ENCODE measurements at places on chromosomes 11 and 22. TPM values are rescaled to one million over a fixed set of nuclear protein-coding genes. Genes with fewer than 3 reads are reported as not detected.

Gene SLC6A5
- not detected for total RNA-seq

Gene RFPL2
- not detected for total RNA-seq

- no peak for DNase-seq
These were observed 5.5 kb upstream of the NNMT start for GRCh38 chr11:114290503-114291235.

GRCh38 chr22:30982512-30982911, 13.4 kb downstream of the TUG1 start:
- DNase-seq, result no peak

- DNase-seq, result no peak
These were observed 113.1 kb upstream of the B3GAT1 start for GRCh38 chr11:134524896-134525845.

Gene RTCB
- total RNA-seq, result 105 TPM

GRCh38 chr11:78926633-78927338, 352.1 kb upstream of the NARS2 start:
- no peak for DNase-seq

GRCh38 chr11:57668434-57668782, 494 bp downstream of the ZDHHC5 start:
- no peak for DNase-seq

GRCh38 chr11:19735157-19735908, 22.7 kb downstream of the NAV2 start:
- no peak for DNase-seq

- peak; percentile 64 for DNase-seq
These were observed 177.5 kb upstream of the TMEM45B start for GRCh38 chr11:129637983-129638776.

Gene KLHL22
- 16.9 TPM for total RNA-seq

DNA sequence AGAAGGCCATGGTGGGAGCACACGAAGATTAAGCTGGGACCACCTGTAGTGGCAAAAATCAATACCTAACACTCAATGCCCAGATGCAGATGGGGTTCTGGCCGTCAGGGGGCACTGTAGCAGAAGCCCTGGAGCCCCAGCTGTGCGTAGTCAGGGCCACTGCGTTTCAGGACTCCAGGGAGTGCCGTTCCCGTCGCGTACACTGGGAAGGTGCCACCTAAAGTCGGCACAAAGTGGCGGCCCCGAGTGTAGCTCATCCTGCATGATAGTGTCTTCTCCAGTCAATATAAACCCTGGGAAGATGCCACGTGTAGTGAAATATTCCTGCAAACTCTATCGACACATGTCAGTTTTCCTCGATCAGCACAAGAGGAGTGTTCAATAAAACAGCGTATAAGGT, 123.8 kb upstream of the NTM start:
- no peak for DNase-seq

GRCh38 chr22:46801826-46802607, 39.6 kb downstream of the TBC1D22A start:
- peak; percentile 54 for DNase-seq

DNA sequence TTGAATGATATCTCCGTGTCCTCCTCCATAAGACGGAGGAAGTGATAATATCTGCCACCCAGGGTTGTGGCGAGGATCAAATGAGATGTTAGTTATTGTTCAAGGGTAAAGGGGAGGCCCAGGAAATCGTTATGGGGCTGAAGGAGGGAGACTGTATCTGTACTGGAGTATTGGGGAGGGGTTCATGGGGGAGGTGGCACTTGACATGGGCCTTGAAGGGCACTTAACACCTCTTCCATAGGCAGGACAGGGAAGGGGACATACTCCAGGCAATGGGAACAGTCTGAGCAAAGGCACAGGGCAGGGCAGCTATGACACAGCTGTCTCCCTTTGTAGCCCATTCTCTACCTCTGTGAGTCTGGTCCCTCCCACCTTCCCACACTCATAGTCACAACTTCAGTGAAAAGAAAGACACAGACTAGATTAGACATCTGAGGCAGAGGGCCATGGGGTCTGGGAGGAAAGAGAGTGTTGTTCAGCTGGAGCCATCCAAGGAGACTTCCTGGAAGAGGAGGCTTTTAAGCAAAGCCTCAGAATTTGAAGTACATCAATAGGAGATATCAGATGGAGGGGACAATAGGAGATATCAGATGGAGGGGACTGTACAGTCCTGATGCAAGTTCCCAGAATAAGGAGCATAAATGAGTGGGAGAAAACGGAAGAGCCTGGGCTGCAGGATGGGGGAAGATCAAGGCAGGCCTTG, 15.8 kb upstream of the DGKZ start:
- DNase-seq, result peak; percentile 77

Gene NPAT
- total RNA-seq, result 29.3 TPM

Gene FADS1
- total RNA-seq, result 94.7 TPM

Gene SCN4B
- 0.07 TPM for total RNA-seq

- DNase-seq, result no peak
These were observed 35.1 kb upstream of the RAB1B start for GRCh38 chr11:66233301-66233700.

DNA sequence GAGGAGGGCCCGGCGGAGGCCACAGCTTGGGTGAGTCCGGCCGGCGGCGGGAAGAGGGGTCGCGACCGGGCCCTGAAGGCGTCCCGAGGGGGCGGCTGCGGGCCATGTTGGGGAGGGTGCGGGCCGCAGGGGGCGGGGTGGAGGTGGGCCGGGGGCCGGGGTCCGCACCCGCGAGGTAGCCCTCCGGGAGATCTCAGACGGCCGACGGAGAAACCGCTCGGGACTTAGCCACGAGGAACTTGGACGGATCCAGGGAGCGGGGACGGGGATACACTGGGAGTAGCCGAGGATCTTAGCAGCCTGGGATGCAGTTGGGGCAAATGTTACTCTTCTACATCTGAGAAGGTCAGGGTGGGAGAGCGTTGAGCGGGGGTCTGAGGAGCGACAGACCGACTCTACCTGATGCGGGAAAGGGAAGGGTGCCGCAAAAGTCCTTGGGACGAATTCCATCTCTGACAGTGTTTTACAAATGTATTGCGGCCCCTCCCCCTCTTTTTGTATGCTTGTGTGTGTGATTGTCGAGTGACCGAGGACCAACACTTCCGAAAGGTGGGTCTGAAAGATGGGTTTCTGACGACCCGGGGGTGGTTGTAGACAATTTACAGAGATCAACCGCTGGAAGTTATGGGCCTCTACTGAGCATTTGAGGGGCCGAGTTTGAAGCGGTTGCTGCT, 658 bp downstream of the STIP1 start:
- peak; percentile 85 for DNase-seq

Gene ST14
- total RNA-seq, result 0.14 TPM

- DNase-seq, result peak; percentile 72
These were observed 804 bp downstream of the KCNK4 start for GRCh38 chr11:64291752-64292459.

- DNase-seq, result no peak
These were observed 46.1 kb downstream of the ARFGAP2 start for GRCh38 chr11:47130543-47130942.

Gene FADD
- 44.4 TPM for total RNA-seq

GRCh38 chr11:28616160-28616965, 508.2 kb downstream of the METTL15 start:
- no peak for DNase-seq

Gene SLC43A3
- 255 TPM for total RNA-seq

Gene CASP1
- 18.7 TPM for total RNA-seq

DNA sequence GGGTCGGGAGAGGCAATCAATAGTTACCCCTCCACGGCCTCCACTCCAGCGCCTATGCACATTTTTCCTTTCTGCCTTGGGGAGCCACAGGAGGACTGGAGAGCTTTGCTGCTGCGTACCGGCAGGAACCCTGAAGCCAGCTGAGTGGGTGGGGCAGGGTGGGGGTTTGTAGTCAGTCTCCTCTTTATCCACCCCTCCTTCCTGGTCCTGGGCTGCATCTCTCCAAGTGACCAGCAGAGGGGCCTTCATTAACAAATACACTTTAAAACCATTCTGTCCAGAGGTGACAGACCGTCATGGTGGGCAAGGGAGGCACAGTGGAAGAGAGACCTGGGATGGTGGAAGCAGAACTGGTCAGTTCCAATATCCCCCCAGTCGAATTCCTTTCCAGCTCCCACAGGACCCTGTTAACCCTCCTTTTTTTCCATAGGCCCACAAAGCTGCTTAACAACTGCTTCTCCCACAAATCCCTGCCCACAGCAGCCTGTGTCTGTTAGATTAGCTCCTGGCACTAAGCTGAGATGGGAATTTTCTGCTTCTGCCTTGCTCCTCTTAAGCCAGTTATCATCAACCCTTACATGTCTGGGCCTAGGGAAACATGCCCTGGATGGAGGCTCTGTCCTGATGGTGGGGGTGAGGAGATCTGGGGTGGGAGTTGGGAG, 3.9 kb upstream of the ABCG4 start:
- peak; percentile 74 for DNase-seq

Gene GRAP2
- 34.4 TPM for total RNA-seq

DNA sequence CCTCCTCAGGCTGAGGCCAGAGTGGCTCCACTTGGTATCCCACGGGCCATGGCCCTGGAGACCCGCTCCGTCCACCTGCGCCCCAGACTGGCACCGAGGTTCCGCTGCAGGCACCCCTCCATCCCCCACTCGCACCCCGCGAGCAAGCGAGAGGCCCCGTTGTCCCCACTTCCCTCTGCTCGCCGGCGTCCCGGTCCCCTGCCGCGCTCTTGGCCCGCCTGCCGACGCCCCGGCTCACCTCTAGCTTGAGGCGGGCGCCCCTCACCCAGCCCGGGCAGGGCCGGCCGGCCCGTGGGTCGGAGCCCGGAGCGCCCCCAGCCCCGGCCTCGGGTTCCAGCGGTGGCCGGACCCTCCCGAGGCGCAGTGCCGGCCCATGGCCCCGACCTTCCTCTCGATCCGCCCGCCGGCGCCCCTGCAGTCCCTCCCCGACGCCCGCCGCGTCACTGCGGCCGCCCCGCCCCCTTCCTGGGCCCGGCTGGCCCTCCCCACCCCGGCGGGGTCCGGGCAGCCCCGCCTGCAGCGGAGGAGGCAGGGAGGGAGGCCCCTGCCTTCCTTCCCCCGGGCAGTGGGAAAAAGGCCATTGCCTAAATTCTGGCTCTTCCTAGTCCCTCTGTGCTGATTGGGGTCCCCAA, at the start of gene PITPNM1:
Gene PITPNM1, minus strand, starts transcription at position 414 of the 632 bp plus-strand sequence. CDS start 1,183 bp downstream, outside the sequence.
- peak; percentile 95 for DNase-seq

Gene GSTT2B
- total RNA-seq, result 0.36 TPM

GRCh38 chr11:106398502-106399075, 321.1 kb downstream of the AASDHPPT start:
- no peak for DNase-seq

- no peak for DNase-seq
These were observed 41.0 kb downstream of the AHNAK start for GRCh38 chr11:62505440-62506091.

DNA sequence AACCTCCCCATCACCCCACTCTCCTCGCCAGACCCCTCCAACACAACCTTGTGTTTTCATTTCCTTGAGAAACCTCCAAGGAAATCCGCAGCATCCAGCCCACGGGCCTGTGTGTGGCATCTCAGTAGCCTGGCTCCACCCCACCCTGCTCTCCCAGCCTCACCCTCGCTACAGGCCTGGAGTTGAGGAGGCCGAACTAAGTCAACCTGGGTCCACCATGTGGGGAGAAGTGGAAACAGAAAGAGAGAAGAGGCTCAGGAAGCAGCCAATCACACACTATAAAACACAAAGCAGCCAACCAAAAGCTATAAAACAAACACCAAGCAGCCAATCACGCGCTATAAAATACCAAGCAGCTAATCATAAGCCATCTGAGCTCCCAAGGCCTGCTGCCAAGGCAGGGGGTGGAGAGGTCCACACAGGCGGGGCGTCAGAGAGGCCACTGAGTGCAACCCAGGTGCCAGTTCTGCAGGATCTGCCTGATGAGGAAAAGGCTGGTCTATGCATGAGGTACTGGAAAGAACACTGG, 72.0 kb downstream of the MICAL3 start:
- no peak for DNase-seq

- no peak for DNase-seq
These were observed 29.3 kb upstream of the PAMR1 start for GRCh38 chr11:35554491-35555437.

GRCh38 chr11:69352166-69352565, 58.2 kb downstream of the MYEOV start:
- DNase-seq, result peak; percentile 47

Gene CCDC116
- total RNA-seq, result 0.51 TPM

GRCh38 chr11:93730108-93731107, 10.9 kb downstream of the TAF1D start:
- DNase-seq, result no peak

DNA sequence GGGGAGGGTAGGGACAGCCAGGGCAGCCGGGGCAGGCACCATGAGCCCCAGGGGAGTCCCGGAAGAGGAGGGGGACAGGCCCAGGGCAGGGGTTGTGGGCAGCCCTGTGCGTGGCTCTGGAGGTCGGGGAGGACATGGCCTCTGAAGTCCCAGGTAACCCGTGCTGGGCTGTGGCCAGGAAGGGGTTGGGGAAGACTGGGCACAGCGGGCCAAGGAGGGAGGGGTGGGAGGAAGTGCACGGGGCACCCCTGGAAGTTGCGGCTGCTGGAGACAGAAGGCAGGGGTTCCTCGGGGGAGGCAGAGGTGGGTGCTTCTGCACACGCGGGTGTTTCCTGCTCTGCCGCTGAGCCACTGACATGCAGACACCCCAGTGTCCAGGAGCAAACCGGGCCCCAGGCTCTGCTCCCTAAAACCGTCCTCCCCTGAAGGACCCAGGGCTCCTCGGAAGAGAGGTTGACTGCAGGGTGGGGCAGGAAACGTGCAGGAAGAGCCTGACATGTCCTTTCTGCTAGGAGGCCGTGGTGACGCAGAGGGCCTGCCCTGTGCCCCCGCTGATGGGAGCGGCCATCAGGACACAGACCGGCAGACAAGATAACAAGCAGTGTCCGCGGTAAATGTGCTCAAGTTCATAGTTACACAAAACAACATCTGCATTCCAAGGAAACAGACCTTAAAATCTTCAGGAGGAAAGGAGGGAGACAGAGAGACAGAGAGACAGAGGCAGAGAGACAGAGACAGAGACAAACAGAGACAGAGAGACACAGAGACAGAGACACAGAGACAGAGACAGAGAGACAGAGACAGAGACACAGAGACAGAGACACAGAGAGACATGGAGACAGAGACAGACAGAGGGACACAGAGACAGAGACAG, 5.7 kb downstream of the TNNI2 start:
- DNase-seq, result peak; percentile 83

DNA sequence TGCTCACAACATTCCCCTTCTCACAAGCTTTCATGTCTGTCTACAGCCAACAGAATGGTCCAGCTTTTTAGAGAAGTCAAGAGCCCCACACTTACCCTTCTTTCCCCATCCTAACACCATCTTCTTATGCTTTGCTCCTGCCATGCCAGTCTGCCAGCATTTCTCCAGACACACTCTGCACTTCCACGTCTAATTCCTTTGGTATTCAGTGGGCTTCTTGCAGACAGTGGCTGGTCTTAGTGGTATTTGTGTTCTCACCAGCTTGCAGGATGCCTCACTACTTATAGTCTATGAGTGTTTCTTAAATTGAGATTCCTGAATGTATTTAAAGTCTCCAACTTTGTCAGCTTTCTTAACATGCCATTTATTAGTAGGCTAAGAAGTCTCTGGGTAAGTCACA, 154.4 kb downstream of the BBOX1 start:
- no peak for DNase-seq

Data from activated CD4-positive, alpha-beta T cell treated with anti-CD3 and anti-CD28 coated beads, Interleukin-2, amount 10 ng/mL, durations not matched to agents 24 days and 14 days (primary cell).